ENCODE measurements at places on chromosomes 16 and 17.

GRCh38 chr16:56607109-56607618 lies 1.2 kb upstream of the MT2A start:
- DNase-seq, result no peak

DNA sequence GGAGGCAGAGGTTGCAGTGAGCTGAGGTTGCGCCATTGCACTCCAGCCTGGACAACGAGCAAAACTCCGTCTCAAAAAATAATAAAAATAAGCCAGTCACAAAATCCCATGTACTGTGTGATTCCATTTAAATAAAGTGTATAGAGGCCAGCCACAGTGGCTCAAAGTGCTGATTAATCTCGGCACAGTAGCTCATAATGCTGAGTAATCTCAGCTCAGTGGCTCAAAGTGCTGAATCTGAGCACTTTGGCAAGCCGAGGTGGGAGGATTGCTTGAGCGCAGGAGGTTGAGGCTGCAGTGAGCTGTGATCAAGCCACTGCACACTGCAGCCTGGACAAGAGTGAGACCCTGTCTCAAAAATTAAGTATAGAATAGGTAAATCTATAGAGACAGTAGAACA lies 4.9 kb downstream of the TMED6 start:
- DNase-seq, result no peak

DNA sequence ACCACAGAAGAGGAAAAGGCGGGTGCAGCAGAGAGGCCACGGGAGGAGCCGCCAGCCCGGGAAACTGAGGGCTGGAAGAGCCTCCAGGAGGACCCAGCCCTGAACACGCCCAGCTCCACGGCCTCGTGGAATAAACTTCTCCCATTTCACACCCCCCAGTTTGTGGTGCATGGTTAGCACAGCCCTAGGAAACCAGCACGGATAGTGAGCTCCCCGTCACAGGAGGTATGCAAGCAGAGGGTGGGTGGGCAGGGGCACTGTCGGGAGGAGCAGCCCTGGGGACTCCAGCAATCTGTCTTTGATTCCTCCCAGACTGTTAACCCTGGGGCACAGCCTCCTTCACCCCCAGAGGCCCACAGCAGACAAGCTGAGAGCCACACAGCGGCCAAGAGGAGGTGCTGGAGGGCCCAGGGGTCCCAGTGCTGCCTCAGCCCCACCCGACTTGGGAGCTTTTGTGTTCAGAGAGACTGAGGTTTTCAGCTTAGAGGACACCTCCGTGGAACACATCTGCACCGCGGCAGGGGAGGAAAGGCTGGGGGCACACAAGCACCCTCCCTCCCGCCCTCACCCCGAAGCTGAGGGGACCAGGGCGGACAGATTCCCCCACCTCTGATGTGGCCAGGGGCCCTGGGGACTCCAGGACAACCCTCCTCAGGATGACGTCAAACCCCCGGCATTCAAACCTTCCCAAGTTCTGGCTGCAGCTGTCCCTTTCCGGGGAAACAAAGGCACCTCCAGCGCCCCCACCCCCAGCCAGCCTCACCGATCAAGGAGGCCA lies 1.7 kb upstream of the IL17C start:
- DNase-seq, result no peak

DNA sequence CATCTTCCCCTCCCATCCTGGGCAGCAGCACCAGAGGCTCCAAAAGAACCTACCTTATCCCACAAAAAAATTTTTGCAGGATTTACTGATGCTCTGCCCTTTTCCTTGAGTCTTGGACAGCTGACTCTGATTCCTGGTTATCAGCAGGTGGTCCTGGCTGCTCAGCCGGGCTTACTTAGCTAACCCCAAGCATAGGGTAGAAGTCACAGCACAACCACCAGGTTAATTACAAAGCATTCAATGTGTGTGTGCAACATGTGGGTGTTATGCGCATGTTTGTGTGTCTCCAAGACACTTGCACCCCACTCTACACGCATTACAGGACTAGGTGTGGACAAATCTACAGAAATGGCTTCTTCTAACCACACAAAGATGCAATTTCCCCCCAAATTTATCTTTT lies 36.3 kb downstream of the PECAM1 start:
- DNase-seq, result no peak

DNA sequence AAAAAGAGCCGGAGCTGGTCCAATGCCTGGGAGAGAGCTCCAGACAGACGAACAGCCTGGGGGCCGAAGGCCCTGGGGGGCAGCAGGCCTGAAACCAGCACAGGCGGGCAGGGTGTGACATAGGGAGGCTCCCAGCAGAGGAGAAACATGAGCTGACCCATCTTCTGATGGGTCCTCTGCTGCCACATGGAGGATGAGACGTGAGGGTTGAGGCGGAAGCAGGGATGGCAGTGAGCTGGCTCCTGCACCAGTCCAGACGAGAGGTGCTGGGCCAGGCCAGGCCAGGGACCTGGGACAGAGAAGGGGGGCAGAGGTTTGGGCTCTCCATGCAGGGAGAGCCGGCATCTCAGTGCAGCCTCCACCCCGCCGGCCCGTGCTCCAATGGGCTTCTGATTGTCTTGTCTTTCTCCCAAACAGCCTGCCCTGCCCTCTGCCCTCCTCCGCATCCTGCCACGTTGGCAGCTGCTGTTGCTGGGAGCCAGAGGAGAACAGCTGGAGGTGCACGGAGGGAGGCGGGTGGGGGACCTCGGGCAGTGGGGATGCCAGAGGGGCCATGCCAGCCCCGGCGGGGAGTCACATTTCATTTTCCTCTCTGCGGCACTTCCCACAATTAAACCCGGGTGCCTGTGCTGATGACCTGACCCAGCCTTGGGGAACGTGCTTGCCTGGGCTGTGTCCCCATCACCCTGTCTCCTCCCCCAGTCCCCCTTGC lies 139.1 kb upstream of the GSE1 start:
- DNase-seq, result peak; percentile 89

DNA sequence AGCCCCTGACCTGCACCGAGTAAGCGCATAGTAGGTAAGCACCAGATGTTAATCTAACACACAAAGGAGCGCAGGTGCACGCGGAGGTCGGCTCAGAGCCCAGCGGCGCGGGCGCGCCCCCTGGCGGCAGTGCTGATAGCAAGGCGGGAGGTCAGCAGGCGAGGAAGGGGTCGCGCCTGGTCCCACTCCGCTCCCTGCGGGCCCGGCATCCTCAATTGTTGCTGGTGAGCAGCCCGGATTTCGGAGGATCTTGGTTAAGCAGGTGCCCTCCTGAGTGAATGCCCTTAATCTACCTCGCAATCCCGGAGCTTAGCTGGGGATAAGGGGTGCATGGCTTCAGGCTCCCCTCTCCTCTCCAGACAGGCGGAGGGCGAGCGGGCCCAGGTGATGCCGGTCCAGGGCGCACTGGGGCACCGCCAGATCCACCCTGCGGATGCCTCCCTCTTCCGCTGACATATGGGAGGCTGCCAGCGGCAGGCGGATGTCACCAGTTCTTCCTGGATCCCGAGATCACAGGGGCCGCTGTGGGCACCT lies 4.0 kb upstream of the WNT3 start:
- DNase-seq, result no peak

DNA sequence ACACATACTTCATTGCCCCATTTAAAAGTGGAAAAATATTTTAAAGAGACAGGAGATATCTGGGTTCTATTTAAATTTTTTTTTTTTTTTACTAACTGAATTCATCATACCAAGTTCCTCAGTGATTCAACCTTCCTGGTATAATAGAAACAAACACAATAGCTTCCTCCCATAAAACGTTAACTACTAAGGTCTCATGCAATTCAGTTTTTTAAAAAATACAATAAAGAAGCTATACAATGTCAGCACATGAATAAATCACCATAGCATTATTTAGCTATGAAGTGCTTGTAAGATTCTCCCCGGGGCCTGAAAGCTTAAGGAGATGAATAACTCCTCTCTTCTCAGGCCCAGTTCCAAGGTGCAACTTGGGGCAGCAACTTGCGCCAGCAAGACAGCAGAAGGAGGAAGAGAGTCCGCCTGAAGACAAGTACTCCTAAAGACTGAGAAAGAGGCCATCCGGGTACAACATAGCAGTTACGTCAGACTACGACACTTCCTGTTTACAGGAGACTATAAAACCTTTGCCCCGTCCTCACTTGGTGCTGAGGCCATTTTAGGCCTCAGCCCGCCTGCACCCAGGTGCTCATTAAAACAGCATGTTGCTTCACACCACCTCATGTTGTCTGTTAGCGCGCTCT lies 81.5 kb downstream of the MYO1D start:
- DNase-seq, result no peak

DNA sequence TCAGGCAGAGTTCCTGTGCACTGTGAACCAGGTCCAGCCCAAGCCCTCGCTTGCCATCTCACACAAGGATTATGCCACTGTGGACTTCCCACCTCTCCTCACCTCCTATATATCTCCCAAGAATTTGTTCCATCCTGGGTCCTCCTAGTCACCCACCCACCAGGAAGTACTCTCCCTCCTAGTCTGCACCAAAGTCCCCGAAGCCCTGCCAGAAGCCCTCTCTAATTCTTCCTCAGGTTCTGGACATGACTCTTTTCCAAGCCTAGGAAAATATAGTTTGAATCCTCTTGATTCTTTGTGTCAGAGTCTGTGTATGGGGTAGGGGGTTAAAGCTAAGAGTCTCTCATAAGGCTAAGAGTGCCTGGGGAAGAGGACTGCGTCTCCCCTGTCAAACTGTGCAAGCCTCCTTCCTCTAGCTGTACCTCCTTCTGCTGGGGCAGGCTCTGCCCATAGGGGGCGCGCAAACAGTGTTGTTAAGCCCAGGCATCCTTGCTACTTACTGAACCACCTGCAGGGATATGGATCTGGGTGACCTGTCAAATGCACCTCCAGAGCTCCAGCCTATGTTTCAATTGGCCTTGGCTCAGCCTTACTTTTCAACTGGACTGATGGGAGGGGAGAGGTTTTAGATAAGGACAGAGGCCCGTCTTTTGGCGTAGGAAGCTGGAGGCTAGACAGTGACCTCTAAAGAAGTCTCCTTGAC lies 16.6 kb upstream of the DLX4 start:
- DNase-seq, result peak; percentile 79

GRCh38 chr17:80831491-80831890 lies 160.2 kb upstream of the CHMP6 start:
- DNase-seq, result no peak

GRCh38 chr16:977896-978295 lies 3.7 kb upstream of the SOX8 start:
- DNase-seq, result no peak

- no peak for DNase-seq
Observed at GRCh38 chr17:48594538-48595277, 1.1 kb upstream of the HOXB5 start.

- no peak for DNase-seq
Observed at GRCh38 chr17:31400481-31400950, 9.0 kb downstream of the RAB11FIP4 start.

DNA sequence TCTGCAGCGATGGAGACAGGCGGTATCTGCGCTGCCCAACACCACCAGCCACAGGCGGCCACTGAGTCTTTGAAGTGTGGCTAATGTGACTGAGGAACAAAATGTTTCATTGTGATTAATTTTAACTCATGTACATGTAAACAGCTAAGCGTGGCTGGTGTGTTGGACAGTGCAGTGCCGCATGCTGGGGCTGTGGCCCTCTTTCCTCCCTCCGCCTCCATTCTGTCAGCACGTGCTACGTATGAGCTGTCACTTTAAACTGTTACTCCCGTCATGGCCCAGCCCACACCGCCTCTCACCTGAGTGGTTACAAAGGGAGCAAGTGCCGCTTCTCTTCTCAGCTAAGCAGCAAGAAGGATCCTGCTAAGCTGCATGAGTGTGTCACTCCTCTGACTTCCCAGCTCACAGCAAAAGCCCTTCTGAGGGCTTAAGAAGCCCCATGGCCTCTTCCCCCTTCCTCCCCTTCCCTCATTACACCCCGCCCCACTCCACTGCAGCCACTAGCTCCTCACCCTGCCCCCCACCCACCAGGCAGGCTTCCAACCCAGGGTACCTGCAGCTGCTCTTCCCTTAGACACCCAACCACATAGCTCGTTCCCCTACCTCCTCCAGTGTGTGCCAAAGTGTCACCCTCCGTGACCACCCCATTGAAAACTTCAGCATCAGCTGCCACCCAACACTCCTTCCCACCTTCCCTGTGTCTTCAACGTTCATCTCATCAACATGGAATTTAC lies 15.0 kb downstream of the HASPIN start:
- no peak for DNase-seq

GRCh38 chr16:11057711-11058345 lies 113.5 kb downstream of the CLEC16A start:
- peak; percentile 20 for DNase-seq

DNA sequence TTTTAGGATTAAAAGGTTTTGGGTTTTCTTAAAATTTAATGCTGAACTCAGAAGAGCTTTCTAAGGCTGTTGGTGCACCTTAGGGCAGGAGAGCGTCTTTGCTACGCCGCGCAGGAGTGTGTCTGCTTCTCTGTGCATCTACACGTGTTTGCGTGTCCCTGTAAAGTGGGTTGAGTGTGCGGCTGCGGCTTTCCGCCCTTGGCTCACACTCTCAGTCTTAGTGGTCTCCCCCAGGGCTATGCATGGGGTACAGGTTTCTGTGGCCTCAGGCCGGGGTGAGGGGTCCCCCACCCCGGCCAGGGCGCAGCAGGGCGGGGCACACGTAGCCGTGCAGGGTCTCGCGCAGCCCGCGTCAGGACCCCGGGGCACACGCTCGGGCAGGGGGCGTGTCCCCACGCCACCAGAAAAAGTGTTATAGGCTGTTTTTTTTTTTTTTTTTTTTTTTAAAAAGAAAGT lies 727 bp upstream of the TENT4B start:
- no peak for DNase-seq

- DNase-seq, result peak; percentile 1
Observed at GRCh38 chr17:630801-631200, 83.8 kb downstream of the VPS53 start.

DNA sequence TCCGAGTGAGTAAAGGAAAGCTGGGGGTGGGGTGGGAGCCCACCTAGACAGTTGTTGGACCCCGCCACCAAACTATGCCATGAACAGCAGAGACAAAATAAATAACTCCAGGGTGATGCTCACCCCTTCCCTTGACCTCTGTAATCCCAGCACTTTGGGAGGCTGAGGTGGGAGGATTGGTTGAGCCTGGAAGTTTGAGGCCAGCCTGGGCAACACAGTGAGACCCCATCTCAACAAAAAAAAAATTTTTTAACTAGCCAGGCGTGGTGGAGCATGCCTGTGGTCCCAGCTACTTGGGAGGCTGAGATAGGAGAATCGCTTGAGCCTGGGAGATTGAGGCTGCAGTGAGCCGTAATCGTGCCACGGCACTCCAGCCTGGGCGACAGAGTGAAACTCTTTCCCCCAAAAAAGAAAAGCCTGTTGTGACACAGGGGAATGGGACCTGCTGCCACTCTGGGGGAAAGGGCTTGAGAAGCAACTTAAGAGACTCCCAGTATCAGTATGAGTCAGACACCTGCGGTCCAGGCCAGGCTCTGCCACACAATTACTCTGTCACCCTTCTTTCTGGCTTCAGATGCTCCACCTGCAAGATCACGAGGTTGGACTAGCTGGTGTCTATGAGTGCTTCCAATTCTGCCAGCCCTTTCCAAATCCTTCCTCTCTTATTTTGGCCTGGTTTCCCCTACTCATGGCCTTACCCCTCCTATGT lies 5.0 kb downstream of the SGCA start:
- DNase-seq, result no peak

GRCh38 chr17:27266228-27266627 lies 27.7 kb upstream of the WSB1 start:
- no peak for DNase-seq

DNA sequence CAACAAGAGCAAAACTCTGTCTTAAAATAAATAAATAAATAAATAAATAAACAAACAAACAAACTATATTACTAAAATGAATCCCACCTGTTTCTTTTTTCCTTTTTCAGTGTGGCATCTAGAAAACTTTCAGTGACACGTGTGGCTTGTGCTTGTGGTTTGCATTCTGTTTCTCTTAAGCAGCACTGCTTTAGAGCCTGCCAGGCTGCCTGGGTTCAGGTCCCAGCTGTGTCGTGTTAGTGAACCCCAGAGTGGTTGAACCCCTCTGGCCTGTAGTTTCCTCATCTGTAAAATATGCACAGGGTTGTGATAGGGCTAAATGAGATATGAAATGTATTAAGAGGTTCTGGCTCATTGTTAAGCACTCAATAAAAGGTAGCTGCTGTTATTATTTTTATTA lies 12.1 kb upstream of the EPN3 start:
- DNase-seq, result no peak
